Activated naive CD4-positive, alpha-beta T cell (primary cell): ENCODE measurements at places on chromosomes 5 and 9.

GRCh38 chr9:92297611-92298010, 4.1 kb upstream of the IARS1 start:
- no peak for DNase-seq

DNA sequence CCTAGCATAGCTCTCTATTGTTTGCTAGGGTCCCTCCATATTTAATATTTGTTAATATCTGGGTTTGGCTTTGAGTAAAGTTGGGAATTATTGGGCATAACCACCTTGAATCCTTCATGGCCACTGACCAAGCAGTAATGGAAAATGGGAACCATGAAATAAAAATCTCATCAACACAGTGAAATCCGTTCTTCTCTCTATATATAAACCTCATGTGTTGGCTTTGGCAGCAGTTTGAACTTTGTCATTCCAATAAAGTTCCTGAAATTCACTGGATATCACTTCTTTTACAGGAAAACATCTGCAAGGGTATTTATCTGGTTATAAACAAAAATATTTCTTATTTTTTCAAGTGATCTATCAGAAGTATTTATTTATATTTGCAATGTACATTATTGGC, 93.0 kb upstream of the MPDZ start:
- no peak for DNase-seq

DNA sequence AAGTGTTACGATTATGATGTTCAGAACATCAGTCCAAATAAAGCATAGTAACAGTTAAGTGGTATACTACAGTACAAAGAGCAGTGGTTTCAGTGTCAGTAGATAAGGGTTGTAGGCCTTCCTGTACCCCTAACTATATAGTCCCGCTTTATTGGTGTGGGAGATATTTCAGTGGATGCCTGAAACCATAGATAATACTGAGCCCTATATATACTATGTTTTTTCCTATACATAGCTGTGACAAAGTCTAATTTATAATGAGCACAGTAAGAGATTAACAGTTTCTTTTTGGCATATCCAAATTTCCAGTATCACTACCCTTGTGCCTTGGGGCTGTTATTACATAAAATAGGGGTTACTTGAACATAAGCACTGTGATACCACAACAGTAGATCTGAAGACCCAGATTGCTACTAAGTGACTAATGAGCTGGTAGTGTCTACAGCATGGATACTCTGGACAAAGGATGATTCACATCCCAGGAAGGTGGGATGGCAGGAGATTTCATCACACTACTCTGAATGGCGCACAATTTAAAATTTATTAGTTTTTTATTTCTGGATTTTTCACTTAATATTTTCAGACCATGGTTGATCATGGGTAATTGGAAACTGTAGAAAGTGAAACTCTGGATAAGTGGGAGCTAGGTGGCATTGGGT, 119.3 kb downstream of the RPS23 start:
- DNase-seq, result no peak

DNA sequence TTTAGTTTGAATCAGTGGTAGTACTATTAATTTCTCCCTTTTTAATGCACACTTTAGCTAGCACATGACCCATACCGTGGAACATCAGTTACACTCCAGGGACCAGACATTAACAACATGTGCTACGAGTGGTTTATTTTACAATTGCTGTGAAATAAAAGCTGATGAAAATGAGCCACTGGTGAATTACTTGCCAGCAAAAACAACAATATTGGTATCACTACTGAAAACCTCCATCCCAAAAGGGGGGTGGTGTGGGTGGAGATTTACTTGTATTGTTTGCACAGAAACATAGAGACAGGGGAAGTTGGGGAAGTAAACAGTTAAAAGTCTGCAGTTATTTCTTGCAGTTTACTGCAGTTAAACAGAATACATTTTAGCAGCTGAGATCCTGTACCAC, 369.6 kb upstream of the GRAMD2B start:
- DNase-seq, result no peak

DNA sequence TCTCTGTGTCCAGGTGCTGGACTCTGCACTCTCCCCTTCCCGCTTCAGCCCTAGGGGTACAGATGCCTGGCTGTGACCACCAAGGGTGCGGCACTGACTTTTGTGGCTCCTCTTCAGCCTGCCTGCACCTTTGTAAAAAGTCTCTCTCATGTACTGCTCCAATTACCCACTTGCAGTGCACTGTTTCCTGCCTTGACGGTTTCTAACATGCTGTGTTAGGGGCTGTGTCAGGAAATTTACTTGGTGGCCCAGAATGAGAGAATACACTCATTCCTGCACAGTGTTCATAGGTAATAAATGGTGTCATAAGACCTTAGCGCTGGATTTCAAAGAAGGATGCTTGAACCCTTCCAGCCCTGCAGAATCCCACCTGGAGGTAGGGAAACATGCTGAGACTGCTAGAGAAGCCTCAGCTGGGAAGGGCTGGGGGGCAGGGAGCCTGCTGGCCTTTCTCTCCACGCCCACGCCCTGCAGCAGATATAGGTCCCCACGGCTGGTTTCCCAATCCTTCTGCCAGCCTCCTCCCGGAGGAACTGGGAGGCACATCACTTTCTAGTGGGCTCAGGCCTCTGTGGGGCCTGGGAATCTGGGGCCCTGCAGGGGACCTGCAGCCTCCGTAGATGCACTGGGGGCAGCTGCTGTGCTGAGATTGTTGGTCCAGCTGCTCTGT, 17.6 kb upstream of the HRH2 start:
- no peak for DNase-seq

GRCh38 chr9:76693912-76694311, 70.3 kb upstream of the PCA3 start:
- no peak for DNase-seq

DNA sequence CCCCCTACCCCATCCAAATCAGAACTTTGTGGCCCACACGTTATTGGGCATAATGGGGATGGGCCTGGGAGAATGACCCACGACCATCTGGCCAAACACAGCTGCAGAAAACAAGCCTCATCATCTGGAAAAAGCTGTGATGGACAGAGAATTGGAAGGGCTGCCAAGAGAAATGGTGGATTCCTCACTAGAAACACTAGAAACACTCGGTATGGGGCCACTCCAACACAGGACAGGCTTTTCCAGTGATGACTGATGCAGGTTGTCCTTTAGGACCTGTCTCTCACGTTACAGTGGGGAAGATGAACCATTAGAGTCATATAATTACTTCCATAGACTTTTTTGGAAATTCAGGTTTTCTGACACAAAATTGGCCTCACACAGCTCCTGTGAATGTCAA, 172.4 kb upstream of the TARS1 start:
- no peak for DNase-seq

DNA sequence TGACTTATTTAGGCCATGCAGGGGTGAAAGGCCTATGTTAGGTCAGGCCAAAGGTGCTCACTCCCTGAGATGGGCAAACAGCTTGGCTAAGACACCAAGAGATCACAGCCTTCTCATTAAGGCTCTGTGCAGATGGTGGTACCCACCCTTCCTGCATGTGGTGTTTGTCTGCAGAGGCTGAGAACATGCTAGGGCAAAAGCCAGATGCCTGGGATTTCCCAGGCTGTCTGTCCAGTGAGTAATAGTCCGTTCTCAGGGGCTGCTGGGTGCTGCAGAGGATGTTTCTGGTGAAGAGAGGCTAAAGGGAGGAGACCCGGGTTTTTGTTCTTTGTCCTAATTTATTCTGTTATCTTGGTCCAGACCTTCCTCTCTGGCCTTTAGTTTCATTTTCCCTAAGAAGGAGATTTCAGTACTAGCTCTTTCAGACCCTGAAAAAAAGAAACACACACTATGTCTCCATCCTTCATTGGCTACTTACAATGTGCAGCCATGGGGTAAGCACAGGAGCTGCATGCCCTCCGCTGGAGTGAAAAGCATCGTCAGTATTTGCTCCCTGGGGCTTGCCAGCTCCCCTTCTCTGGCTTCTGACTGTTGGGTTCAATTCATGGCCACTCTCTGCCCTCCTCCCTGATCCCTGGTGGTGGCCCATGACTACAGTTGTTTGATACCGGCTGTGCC, 23.4 kb upstream of the GLRA1 start:
- no peak for DNase-seq

- no peak for DNase-seq
Measured at GRCh38 chr5:132074772-132075718, 1.5 kb downstream of the CSF2 start.

DNA sequence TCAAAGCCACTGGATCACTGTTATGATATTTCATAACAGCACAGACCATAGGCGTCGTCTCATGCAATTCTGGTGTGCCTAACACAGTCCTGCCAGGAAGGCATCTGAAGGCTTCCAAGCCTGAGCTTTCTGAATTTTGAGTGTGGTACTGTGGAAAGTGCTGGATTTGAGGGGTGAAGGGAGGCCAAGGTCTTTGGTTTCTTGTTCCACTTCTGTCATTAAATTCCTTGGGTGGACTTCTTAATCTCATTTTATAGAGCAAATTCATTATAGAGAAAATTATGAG, 441.3 kb upstream of the PIK3R1 start:
- DNase-seq, result no peak

DNA sequence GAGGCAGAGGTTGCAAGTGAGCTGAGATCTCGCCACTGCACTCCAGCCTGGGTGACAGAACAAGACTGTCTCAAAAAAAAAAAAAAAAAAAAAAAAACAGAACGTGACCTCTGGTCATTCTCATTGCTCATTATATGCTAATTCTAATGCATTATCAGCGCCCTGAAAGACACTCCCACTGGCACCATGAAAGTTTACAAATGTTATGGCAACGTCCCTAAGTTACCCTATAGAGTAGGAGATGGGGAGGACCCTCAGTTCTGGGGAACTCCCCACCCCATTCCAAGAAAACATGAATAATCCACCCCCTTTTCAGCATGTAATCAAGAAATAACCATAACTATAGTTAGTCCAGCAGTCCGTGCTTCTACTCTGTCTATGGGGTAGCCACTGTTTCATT, 48.9 kb upstream of the DENND4C start:
- no peak for DNase-seq

- DNase-seq, result no peak
Measured at GRCh38 chr9:137190315-137190856, 1.9 kb downstream of the SSNA1 start.

DNA sequence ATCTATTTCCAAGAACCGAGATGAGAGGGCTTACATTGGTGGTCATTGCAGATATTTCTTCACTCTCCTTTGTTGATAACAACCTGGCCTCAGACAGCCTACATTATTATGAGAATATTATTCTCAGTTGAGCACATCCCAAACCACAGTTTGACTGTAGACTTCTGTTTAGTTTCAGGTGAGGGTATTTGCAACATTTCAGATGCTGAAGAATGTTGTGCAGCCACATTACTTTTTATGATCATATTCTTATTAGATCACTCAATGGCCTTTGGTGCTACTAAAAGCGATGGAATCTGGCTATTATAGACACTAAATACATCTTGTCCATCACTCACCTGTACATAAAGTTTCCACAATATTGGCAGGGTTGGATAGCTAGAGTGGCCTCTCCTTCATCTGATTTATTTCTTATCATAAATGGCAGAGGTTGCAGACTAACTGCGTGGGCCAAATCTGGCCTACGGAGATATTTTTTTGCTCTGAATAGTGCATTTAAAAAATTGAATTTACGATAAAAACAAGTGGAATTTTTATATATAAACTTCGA, 26.2 kb upstream of the RICTOR start:
- no peak for DNase-seq

DNA sequence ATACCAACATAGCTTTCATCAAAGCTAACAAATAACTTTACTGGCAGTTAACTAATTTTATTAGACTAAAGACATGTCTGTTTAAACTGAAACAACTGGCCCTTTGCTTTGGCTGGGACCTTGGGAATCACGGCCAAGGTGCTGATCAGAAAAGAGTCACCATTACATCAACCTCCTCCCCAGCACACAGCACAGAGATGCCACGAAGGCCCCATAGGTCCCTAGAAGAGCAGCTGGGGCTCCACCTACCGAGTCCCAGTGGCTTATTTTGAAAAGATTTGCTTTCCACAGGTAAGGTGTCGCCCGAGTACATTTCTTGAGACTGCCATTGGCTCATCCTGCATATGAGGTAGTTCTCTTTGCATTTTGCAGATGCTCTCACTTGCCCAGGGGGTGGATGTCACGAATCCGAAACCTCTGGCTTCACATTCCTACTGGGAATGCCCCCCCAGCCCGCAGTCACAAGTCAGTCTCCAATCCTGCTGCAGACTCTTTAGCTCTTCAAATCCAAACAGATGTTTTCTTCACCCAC, 18.8 kb upstream of the HSD17B3 start:
- no peak for DNase-seq

DNA sequence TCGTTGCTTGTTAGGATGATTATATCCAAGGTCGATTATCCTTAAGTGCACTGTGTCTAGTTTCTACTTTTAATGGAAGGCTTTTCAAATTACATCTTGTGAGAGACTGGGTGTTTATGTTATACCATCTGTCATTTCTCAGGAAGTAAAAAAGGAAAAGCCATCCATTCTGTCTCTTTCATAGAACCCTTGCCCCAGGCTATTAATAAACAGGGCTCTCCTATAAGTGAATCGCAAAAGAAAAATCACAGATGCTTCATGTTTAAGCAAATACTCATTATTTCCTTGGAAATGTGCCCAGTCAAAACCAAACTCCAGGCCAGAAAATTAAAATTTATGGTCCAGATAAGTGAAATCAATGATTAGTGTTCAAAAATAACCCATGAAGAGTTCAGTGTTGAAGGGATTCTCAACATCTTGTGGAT, 58.1 kb downstream of the STARD4 start:
- DNase-seq, result no peak

DNA sequence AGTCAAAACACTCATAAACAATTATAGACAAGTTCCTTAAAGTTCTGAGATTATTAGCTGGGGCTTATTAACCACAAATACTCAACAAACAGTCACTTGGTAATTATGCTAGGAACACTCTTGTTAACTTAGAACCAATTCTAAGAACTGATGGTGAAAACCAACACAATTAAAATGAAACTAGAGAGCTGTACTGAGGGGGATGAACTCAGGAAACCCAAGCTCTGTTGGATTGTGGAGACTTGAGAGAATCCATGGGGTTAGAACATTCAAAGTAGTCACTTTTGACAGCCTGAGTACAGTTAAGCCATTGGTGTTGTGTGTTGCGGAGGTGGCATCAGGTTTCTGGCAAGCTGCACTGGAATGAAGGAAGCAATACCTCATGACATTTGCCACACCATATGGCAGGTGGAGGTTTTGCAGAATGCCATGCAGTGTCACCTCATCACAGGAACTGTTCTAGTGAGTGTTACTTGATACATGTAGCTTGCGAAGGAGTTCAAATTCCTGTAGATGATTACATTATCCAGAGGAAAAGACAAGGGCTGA, 480.9 kb upstream of the CD180 start:
- DNase-seq, result no peak

DNA sequence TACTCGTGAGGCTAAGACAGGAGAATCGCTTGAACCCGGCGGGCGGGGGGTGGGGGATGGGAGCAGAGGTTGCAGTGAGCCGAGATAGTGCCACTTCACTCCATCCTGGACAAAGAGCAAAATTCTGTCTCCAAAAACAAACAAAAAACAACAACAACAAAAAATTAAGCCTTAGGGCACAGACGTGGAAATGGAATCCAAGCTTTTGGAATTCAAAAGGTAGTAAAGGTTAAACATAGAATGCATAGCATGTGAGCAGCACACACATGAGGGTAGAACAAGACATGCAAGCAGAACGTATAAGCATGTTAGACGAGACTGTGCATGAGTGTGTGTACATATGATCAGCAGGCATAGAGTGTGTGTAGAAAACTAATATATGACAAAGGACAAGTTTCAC, 68.0 kb downstream of the PTBP3 start:
- DNase-seq, result no peak
